Subcutaneous preadipocyte (primary cell): ENCODE measurements at places on chromosomes 3 and 15. TPM values are rescaled to one million over a fixed set of nuclear protein-coding genes. Genes with fewer than 3 reads are reported as not detected.

The ZNF662 gene
- 0.98 and 2.2 TPM in 2 replicates for total RNA-seq

The IGDCC3 gene
- not detected in 2 replicates for total RNA-seq

The SELENOT gene
- total RNA-seq, result 104 and 130 TPM in 2 replicates

The CADM2 gene
- total RNA-seq, result under 0.01 TPM in 1 of 2 replicates, not detected in the other

The IQCF5 gene
- total RNA-seq, result not detected in 2 replicates
